GM20000 (cell line): ENCODE measurements at places on chromosomes 2 and 18.
A peak's percentile ranks its signal among the peaks of the same experiment; 100 is the strongest.

- no peak for DNase-seq
Observed at GRCh38 chr2:156532989-156533388, 96.8 kb downstream of the GPD2 start.

DNA sequence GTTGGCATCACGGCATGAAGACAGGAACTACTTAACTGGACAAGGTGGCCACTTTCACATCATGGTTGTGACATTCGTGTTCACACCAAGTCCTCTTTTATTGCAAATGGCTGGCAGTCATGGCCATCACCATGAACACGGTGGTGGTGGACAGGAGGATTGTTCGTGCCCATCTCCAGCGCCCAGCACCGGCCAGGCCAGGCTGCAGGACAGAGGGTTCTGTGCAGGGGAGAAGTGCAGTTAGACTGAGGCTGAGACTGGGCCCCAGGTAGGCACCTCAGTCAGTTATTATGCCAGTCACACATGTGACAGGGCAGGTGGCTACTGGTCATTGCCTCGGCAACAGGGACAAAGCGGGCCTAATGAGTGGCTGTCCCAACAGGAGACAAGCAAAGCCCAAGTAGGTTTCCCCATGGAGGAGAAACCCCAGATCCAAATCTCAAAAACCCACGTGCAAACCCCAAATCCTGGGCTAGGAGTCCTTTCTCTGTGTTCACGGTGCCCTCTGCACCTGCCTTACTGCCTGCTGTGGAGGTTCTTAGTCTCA lies 468.1 kb upstream of the MYT1L start:
- DNase-seq: no peak

DNA sequence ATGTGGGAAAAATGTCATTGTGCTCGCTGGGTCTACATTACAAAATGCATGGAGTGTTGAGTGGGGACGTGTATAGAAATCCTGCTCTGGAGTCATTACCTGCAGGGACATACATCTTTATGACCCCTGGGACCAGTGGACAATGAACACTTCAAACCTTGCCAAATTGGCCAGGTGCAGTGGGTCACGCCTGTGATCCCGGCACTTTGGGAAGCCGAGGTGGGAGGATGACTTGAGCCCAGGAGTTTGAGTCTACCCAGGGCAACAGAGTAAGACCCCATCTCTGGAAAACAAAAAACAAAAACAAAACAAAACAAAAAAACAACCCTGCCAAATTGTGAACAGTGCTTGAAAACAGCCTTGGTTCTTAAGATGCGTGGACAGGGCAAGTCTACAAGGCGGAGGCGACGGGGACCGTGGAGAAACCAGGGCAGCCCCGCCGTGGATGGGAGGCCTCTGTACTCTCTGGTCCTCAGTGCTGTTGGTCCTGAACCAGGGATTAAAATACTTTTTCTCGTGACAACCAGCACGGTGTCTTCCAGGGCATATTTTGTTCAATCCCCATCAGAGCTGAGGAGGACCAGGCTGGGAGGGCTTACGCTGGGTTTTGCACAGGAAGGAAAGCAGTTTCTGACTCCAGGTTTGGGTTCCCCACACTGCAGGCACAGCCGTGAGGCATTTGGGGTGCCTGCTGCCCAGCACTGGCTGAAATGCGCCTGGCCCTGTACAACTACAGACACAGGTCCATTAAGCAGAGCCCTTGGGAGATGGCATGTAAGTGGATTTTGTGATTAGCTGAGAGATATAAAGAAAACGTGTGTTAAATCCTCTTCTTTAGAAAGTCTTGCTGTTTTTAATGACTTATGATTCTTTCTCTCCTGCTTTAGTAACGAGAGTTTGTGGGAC lies 13.7 kb downstream of the COLEC11 start:
- no peak for DNase-seq

- peak; percentile 79 for DNase-seq
Observed at GRCh38 chr2:9737053-9737875, 106.0 kb upstream of the TAF1B start.

- DNase-seq: no peak
Observed at GRCh38 chr2:21098294-21098693, 25.5 kb upstream of the TDRD15 start.

GRCh38 chr2:96864343-96865091 lies 5.4 kb downstream of the SEMA4C start:
- no peak for DNase-seq

DNA sequence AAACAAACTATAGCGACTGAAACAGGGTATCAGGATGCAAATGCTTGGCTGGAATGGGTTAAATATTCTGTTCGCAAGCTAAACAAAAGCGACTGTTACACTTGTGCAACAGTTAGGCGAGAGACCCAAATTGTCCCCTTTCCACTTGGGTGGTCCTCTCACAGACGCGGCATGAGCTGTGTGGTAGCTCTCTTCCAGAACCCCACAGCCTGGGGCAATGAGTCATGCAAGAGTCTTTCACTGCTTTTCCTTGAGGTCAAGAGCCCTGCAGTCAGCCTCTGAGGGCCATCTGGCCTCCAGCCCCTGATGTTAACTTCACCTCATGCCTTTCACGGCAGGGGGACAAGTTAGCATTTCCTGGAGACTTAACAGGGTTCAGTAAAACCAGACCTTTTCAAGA lies 25.7 kb downstream of the SULT1C4 start:
- no peak for DNase-seq

DNA sequence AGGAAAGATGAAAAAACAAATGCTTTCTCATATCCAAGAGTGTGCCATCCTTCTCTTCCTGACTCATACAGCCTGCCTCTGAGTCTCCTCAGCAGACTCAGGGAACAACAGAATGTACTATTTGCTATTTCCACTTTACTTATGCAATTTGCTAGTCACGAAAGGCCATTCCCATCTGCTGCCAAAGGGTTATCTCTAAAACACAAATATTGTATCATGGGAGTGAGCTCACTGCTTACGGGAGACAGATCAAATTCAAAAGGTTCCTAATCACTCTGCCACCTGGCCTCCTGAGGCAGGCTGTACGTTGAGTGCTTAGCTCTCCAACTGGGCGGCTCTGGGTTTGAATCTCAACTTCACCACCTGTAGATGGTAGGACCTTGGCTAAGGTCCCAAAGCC lies 92.0 kb downstream of the GAREM1 start:
- DNase-seq: no peak

GRCh38 chr2:29262681-29263260 lies 147.6 kb downstream of the CLIP4 start:
- no peak for DNase-seq
